ENCODE measurements at places on chromosomes 2 and 18. TPM values are rescaled to one million over a fixed set of nuclear protein-coding genes. Genes with fewer than 3 reads are reported as not detected.
A peak's percentile ranks its signal among the peaks of the same experiment; 100 is the strongest.

DNA sequence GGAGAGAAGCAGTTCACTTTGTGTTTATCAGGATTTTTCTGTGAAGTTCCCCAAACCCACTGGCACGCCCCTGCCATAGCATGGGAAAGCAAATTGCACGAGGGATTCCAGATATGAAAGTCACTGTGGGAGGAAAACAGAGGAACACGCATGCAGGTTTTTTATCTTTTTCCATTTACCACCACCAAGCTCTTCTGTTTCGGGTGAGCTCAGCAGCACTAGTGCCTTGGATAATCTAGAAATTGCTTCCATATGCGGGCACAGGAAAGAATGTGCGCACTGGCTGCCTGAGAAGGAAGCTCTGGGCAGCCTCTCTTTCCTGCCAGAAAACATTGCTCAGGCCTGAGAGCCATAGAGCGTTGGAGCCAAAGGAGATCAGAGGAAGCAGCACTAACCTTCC lies 65.9 kb upstream of the WIPF1 start:
- DNase-seq = peak; percentile 98

- peak; percentile 98 for DNase-seq
These were observed at the start of gene PASK for GRCh38 chr2:241148891-241149674. PASK (minus strand) TSS chr2:241149472; CDS start chr2:241143032, 6,440 bp downstream.

GRCh38 chr2:159617646-159618045 lies 1.3 kb upstream of the BAZ2B start:
- peak; percentile 42 for DNase-seq

DNA sequence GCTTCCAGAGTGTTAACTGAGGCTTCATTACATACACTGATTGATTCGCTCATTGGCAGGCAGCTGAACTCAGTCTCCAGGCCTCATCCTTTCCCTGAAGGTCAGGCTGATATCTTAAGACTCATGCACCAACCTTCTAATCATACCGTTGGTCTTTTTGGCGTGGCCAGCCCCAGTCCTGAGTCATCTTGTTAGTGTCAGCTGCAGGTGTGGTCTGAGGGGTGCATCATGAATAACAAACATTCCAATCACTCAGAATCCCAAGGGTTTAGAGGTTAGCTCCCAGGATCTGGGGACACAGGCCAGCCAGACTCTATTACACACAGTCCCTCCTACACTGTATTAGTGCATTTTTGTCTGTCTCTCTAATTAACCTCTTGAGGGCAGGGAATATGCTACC lies 271.5 kb downstream of the HRH4 start:
- peak; percentile 53 for DNase-seq

GRCh38 chr2:109069331-109070194 lies 59.4 kb upstream of the SH3RF3 start:
- no peak for DNase-seq

- no peak for DNase-seq
These were observed 71.1 kb downstream of the BIRC6 start for GRCh38 chr2:32427672-32428610.

DNA sequence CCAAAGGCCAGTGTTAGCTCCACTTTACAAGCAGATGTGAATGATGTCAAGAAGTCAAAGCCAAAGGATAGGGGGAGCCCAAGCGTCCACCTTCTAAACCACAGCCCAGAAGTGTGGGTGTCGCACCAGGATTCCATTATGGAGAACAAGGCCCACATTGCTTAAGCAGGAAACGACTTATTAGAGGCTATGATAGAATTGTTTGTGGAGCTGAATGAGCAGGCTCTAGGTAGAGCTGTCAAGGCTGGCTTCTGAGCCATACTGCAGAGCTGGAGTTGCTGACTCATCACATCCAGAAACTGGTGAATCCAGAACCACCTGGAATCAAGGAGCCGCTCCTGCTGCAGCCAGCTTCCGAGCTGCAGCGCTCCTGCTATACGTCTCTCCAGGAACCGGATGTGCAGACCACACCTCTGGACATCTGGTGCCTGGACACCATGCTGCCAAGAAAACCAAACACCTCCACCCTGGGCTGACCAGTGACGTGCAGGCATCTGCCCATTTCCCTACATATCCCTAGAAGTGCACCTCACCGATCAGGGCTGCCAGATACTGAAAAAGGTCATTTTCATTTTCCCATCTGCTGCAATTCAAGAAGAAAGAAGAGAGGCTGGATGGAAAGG lies 6.2 kb upstream of the TWIST2 start:
- DNase-seq = peak; percentile 87

DNAJC5G gene
- not detected for total RNA-seq

MREG gene
- total RNA-seq = 0.89 TPM
